ENCODE measurements at places on chromosomes 16 and 17. TPM values are rescaled to one million over a fixed set of nuclear protein-coding genes. Genes with fewer than 3 reads are reported as not detected.

DNA sequence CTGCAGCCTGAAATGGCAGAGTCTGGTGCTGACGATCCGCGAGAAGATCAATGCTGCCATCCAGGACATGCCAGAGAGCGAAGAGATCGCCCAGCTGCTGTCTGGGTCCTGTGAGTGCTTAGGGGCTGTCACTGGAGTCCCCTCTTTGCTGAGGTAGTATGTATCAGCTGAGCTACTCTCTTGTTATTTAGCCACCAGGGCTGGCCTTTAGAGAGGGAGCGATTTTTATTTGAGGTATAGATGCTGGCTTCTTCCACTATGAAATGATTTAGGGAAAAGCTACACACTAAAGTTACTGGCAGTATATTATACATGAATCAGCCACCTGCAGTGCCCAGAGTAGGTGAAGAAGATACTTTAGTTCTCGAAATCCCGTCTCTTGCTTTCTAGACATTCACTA lies 2.6 kb downstream of the CDK5RAP3 start:
- no peak for DNase-seq

- no peak for DNase-seq
Observed at GRCh38 chr16:86538196-86538780, 16.7 kb downstream of the MTHFSD start.

The BRD7 gene
- polyA plus RNA-seq, result 49.1 TPM

- no peak for DNase-seq
Observed at GRCh38 chr17:29102046-29102445, 59.1 kb downstream of the PIPOX start.

DNA sequence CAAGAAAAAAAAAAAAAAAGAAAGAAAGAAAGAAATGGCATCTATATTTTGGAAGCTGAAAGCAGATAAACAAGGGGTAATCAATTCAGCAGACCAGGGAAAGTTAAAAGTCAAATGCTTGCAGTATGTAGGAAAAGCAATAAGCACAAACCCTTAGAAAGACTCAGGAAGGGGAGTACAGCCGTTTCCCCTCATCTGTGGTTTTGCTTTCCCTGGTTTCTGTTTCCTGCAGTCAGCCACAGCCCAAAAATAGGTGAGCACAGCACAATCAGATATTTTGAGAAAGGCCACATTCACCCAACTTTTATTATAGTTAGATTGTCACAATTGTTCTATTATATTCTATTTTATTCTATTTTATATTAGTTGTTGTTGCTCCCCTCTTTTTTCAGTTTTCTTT lies 14.4 kb upstream of the ALOX12 start:
- DNase-seq, result no peak

- DNase-seq, result no peak
Observed at GRCh38 chr17:32279891-32280716, 14.5 kb downstream of the RHBDL3 start.

The TSPAN10 gene
- polyA plus RNA-seq, result 0.83 TPM

DNA sequence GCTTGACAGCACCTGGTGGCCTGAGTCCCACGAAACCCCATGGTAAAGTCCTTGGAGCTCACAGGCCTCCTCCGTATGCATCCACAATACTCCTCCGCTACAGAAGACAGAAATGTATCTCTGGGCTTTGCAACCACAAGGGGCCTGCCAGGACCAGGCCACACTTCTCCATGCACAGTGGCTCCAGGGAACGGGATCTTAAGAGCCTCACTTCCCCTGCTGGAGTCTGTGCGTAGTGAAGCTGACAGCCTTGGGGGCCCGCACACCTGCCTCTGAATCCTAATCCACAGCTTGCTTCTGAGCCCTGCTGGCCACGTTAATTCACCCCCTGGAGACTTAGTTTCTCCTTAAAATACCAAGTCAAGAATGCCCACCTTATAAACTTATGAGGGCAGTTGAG lies 125.7 kb downstream of the COPRS start:
- DNase-seq, result no peak

DNA sequence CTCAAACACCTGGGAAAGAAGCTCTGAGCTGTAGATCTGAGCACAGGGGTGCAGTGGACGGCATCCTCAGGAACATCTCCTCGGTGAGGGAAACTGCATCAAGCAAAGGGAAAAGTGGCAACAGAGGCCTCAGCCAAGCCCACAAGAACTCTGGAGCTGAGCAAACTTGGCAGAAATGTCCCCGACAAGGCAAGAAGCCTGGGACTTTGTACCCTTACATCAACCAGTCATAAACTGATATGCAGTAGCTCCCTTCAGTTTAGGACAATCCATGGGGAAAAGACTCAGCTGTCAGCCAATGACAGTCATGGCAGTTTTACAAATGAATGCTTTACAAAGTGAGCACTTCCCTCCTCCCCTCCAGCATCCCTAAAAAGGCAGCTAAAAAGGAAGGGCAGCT lies 210.0 kb upstream of the DYNLRB2 start:
- no peak for DNase-seq

The ZNF19 gene
- 2.1 TPM for polyA plus RNA-seq

GRCh38 chr17:47810200-47810821 lies 11.3 kb downstream of the OSBPL7 start:
- peak; percentile 18 for DNase-seq

The MT1G gene
- polyA plus RNA-seq, result not detected

The GLP2R gene
- polyA plus RNA-seq, result not detected

DNA sequence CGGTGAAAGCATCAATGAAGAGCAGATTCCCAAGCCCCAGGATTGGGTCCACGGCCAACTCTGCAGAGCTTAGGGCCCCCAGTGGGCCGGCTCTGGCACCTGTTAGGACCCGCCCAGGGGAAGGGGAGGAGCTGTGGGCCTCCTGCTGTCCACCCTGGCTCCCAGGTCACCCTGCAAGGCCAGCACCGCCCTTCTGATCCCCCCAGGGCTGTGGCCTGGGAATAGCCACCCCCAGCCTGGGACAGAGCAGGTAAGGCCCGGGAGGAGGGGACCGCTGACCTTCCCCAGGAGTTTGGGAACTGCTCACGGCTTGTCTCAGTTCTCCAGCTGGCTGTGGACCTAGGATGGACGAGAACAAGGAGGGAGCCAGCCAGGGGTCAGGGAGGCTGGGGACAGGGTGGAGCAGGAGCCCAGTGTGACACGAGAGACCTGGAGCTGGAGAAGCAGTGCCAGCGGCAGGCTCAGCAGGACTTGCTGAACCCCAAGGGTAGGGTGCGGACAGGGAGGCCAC lies 39.3 kb upstream of the SLC38A10 start:
- no peak for DNase-seq

DNA sequence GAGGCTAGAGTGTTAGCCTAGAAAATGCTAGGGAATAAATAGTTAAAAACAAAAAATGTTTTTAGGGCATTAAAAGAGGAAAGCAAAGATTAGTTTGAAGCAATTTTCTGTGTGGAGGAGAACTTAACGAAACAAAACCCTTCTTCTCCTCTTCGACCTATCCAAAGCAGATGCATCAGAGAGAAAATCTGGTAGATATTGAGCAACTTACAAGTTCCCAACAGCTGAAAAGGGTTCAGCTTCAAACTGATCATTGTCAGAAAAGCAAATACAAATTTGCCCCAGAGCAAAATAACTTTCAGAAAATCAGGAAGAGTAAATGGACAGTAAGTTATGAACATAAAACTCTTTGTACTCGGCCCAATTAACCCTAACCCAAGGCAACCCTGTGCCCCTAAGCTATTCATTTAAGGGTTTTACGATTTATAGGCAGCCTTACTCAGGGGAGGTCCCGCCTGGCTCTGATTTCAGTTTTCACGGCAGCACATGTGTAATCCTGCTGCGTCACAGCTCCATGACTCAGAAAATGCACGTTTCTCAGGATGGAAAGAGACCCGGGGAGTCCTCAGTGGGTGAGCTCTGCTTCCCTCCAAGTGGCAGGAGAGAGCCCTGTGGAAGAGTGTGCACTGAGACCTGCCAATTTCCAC lies 405.7 kb upstream of the SALL1 start:
- DNase-seq, result no peak

The PRSS33 gene
- polyA plus RNA-seq, result not detected

DNA sequence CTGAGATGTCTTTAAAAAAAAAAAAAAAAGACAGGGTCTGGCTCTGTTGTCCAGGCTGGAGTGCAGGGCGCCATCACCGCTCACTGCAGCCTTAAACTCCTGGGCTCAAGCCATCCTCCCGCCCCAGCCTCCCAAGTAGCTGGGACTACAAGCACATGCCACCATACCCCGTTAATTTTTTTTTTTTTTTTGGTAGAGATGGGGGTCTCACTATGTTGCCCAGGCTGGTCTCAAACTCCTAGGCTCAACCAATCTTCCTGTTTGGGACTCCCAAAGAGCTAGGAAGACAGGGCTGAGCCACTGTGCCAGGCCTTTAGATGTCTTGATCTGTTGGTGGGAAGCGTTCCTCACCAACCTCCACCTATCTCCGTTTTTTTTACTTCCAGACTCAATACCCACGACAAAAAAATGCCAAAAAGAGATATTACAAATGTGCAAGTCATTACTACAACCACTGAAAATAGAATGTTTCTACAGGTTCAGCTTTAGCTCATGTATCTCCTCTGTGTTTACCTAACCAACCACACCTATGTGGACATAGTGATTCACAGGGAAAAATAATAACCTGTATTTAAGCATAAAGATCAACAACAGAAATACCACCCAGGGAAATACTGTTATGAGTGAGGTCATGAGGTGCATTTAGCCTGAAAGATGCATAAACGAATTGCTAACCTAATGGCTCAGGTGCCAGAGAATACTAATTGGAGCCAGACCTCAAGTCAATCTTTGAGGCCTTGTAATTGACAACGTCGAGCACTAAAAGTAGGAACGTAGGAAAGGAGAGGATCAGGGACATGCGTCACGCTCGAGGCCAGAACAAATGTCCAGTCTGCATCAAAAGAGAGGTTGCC lies 22.6 kb downstream of the NACA2 start:
- no peak for DNase-seq

Data from naive thymus-derived CD8-positive, alpha-beta T cell (primary cell).